Activated CD8-positive, alpha-beta memory T cell treated with anti-CD3 and anti-CD28 coated beads for 24 hours (primary cell): ENCODE measurements at places on chromosomes 5 and 9.

DNA sequence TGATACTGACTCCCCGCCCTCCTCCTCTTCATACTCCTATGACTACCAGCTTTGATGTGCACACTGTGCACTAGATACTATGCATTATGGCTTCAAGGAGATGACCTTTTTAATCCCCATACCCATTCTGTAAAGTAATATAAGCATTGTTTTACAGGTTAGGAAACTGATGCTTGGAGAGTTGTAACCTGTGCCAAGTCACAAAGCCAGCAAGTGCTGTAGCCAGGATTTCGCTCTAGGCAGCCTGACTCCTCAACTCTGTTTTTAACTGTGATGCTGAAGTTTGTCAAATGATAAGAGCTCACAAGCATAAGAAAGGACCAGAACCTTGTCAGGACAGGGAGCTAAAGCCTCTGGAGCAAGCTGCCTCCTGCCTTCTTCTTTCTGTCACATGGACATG is 461.3 kb downstream of the TMEM232 start:
- DNase-seq: no peak

DNA sequence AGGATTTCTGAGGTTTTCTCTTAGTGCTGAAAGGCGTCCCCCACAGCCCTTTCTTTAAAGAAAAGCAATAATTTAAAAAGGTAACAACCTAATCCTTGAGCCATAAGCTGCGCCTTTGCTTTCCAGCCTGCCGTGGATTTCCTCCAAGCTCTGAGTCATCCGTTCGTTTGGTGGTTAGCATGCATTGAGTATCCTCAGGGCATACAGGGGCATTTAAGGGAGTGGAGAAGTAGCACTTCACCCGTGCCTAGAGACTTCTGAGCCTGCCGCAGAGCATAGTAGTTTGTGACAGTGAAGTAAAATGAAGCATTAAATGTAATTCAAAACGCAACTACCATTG is 892 bp upstream of the TNC start:
- no peak for DNase-seq

GRCh38 chr5:3321923-3322322 is 273.7 kb upstream of the IRX1 start:
- DNase-seq: no peak

DNA sequence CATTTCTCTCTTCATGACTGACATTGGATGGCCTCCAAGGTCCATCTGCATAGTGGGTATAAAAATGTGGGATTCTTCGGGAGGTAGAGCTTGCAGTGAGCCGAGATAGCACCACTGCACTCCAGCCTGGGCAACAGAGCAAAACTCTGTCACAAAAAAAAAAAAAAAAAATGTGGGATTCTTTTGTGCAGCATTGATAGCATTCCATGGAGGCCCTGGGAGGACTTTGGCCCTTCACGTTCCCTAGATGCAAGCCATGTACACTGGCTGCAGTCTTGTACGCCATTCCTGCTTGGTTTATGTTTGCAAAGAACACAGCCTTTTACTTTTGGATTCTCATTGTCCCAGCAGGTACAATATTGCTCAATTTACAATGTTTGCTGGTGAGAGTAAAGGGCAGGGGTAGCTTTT is 157.8 kb downstream of the SLCO4C1 start:
- DNase-seq: no peak

DNA sequence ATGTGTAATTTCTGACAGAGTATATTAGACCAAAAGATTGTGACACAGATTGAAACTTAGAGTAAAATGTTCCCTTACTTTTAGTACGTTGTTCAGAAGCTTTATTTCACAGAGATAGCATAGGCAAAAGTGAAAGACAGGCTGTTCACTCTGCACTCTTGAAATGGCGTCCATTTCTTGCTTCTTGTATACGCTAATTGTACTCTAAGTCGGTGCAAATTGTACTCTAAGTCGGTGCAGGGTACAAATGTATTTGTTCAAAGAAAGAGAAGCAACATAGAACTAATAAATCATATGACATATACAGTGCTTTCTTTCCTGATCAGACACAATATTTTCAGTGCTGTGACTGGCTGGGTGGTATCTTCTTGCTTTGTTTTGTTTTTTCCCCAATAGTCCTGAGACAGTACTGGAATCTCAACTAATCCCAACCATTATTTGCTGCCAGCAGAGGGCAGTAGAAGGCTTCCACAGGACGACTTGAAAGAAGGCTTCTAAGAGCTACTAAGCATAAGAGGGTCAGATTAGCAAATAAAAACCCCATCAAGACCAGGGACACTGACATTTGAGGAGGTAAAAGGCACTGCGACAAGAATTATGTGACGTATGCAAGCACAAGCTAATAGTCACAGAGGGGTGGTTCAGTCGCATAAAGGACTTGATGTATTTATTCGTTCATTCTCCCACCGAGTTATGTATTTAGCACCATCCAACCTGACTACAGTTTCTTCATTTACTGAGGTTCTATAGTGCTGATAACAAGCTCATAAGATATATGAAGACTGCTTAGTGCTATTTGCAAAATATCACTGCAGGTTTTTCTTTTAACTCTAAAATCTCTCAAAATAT is 831.8 kb downstream of the TAF11L14 start:
- DNase-seq: peak; percentile 57

GRCh38 chr9:19879062-19879461 is 90.2 kb upstream of the SLC24A2 start:
- no peak for DNase-seq

GRCh38 chr5:139863855-139864558 is 68.4 kb downstream of the PSD2 start:
- peak; percentile 81 for DNase-seq

DNA sequence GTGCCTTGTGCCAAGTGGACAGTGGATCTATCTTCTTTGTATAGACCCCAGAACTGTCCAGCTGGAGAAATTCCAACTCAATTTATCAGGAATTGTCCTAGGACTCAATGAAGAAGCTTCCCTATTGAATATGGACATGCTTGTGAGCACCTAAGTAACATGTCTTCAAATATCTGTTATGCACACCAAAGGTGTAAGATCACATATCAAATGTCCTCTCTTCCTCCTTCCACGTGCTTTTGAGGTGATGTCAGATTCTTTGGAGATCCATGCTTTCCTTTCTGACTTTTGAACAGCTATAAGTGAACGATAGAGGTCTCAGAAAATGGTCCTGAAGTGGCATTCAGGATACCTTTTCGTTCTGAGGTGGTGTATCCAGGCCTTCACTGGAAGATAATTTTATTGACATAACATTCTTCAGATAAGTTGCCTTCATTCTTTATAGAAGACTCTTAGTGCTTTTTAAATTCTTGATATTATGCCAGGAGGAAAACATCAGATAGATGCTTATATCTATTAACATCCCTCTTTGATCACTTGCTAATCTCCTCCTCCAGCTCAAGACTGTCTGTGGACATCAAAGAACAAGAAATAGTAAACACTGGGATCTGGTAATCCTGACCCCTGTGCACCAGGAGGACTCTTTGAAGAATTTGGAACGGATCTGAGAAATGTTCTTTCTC is 246.4 kb downstream of the SMARCA2 start:
- no peak for DNase-seq
